ENCODE measurements at places on chromosomes 2 and 18. TPM values are rescaled to one million over a fixed set of nuclear protein-coding genes. Genes with fewer than 3 reads are reported as not detected.

DNA sequence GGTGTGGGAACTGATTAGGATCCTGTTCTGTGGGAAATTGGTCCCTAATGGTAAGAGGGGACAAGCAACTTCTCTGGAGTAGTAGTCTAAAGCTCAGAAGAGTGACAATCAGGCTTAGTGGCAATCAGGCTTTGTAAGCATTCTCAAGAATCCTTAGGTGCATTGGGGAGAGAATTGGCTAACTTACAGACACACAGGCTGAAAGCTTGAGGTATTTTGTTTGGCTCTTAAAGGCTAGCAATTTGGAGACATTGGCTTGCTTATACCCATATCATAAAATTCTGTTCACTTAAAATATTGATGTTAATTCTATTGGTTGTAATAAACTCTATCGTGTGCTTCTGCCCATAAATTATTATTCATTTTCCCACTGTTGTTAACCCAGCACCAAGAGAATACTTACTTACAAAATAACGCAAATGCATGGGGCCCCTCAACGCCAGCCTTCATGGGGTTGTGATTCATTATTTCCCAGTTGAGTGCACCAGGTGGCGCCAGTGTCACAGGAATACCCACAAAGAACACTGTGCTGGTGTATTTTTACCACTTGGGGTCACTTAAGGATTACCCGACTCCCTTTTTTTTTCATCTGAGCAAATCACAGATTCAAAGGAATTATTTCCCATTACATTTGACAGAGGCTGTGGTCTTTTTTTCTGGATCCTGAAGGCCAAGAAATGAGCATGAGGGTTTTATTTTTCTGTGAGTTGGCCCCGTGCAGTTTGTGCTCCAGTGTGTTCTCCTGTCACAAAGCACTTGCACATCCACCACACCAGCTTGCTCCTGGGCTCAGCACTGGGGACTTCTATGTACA lies 45.5 kb downstream of the DDX1 start:
- DNase-seq, result peak; percentile 28
- H3K27ac ChIP-seq, result no peak overlapping the region
- no peaks in the 10 kb centered on the region for H3K27me3 ChIP-seq
- no peak overlapping the region for H3K4me3 ChIP-seq
- H3K36me3 ChIP-seq, result no peaks in the 10 kb centered on the region

The SLC39A6 gene
- total RNA-seq, result 24.7 TPM

GRCh38 chr2:179140571-179140970 lies 90.6 kb upstream of the CCDC141 start:
- H3K36me3 ChIP-seq, result peaks cover 2% of the 10 kb centered on the region
- no peaks in the 10 kb centered on the region for H3K4me1 ChIP-seq
- no peak overlapping the region for H3K27ac ChIP-seq
- H3K27me3 ChIP-seq, result no peaks in the 10 kb centered on the region
- DNase-seq, result no peak

- H3K27ac ChIP-seq, result no peak overlapping the region
- H3K4me1 ChIP-seq, result no peaks in the 10 kb centered on the region
- no peak overlapping the region for H3K4me3 ChIP-seq
- no peaks in the 10 kb centered on the region for H3K27me3 ChIP-seq
Measured at GRCh38 chr2:55970500-55970899, 46.9 kb upstream of the EFEMP1 start.

DNA sequence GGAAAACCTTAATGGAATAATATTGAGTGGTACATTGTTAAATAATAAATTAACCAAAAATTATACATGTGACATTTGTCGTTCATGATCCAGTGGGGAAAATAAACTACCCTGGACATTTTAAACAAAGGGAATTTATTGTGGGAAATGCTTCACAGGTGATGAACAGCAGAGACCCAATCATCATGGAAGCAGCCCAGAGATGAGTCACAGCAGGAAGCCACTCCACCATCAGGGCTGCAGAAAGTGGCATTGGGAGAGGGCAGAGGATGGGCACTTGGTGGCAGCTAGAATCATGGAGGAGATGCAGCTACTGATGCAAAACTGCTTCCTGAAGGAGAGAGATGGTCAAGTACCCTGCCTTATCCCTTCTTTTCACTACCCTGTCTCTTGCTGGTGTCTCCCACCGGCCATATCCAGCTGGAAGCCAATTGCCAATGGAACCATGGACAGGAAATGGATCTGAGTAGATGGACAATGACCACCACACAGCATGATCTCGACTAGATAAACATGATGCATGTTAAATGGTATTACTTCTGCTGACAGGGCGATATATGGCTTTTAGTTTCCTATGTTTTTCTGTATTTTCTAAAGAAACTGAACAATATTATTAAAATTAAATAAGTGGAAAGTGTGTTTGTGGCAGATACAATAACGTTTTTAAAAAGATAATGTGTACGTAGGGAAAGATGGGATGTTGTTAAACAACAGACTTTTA lies 139.8 kb downstream of the RPIA start:
- H3K4me3 ChIP-seq, result no peak overlapping the region
- no peak overlapping the region for H3K27ac ChIP-seq
- DNase-seq, result no peak
- peaks cover 3% of the 10 kb centered on the region for H3K27me3 ChIP-seq

- no peaks in the 10 kb centered on the region for H3K4me1 ChIP-seq
- no peaks in the 10 kb centered on the region for H3K27me3 ChIP-seq
- no peak overlapping the region for H3K4me3 ChIP-seq
- no peak overlapping the region for H3K27ac ChIP-seq
- DNase-seq, result no peak
Measured at GRCh38 chr18:79902640-79903039, 48.8 kb downstream of the SLC66A2 start.

The C2orf15 gene
- not detected for total RNA-seq

DNA sequence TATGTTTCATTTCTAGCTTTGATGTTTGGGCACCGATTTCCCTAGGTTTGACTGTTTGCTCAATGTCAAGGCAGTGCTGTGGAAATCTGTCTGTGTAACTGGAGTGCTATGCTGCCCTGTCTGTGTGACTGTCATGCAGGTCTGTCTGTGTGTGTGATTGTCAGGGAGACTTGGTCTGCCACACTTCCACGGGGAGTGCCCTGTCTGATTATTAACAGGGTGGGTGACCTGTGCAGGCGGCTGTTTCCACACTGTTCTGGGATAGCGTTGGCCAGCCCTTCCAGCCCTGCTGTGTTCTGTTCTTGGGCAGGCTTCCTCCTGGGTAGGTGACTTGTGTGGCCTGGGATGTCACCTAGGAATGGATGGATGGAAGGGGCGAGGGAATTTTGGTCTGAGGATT lies 85.3 kb downstream of the FHOD3 start:
- H3K4me3 ChIP-seq, result no peak overlapping the region
- H3K4me1 ChIP-seq, result peaks cover 16% of the 10 kb centered on the region
- no peaks in the 10 kb centered on the region for H3K27me3 ChIP-seq
- H3K36me3 ChIP-seq, result no peaks in the 10 kb centered on the region

- peaks cover 72% of the 10 kb centered on the region for H3K4me1 ChIP-seq
- no peak overlapping the region for H3K4me3 ChIP-seq
- H3K27ac ChIP-seq, result peak overlapping the region; percentile 92
- H3K27me3 ChIP-seq, result no peaks in the 10 kb centered on the region
- H3K36me3 ChIP-seq, result no peaks in the 10 kb centered on the region
Measured at GRCh38 chr2:216879727-216880508, 20.1 kb upstream of the TNP1 start.

DNA sequence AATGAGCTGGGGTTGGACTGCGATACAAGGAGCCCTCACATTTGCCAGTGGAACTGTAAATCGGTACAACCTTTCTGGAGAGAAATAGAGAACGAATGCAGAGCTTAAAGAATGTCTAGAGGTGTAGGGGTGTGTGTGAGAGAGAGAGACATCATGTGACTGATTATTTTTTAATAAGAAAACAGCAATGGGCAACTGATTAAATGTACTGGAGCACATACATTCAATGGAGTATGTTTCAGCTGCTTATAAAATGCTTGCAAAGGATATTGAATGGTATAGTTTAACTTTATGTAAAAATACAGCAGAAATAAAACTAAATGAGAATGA lies 391 bp upstream of the TMEM17 start:
- H3K27ac ChIP-seq, result peak overlapping the region; percentile 85
- H3K4me3 ChIP-seq, result peak overlapping the region; percentile 73
- H3K4me1 ChIP-seq, result peaks cover 9% of the 10 kb centered on the region
- no peaks in the 10 kb centered on the region for H3K27me3 ChIP-seq
- no peak for DNase-seq

The AP1S3 gene
- total RNA-seq, result not detected

The ANKRD30B gene
- not detected for total RNA-seq

DNA sequence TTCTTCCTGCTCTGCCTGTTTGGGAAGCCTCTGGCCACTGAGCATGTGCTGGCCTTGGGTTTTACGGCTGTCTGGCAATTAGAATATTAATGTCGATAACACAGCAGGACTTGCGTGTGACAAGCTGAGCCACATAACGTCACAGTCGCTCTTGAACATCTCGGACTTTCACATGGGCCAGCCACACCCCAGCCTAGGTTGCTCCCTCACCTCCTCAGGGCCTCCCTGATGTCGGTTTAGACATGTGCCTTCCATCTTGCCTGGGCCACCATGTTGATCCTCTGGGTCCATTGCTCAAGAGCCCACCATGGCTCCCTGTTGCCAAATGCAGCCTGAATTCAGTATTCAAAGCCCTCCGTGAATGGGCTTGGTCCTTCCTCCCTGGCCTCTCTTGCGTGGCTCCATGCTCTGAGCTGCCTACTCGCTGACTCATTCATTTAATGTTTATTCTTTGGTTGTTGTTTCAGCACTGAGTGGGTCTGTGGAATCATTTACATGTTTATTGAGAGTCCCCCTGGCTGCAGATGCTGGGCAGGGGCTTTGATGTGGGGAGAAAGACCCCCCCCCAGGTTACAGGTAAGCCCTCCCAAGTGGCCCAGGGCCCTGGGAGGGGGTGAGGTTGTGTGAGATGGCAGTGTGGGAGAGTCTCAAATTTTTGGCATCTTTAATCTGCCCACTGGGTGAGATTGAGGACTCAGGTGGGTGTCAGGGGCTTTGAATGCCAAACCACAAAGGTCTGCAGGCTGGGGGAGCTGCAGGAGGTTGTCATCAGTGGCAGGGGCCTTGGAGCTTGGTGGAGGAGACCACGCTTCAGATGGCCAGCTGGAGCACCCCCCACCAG lies 62.0 kb downstream of the ODC1 start:
- no peak for DNase-seq
- H3K27me3 ChIP-seq, result no peaks in the 10 kb centered on the region
- H3K4me3 ChIP-seq, result no peak overlapping the region
- H3K36me3 ChIP-seq, result no peaks in the 10 kb centered on the region

- H3K27ac ChIP-seq, result no peak overlapping the region
- no peak overlapping the region for H3K4me3 ChIP-seq
- DNase-seq, result no peak
- peaks cover 13% of the 10 kb centered on the region for H3K4me1 ChIP-seq
- no peaks in the 10 kb centered on the region for H3K36me3 ChIP-seq
Measured at GRCh38 chr2:24824071-24824588, 30.9 kb downstream of the CENPO start.

DNA sequence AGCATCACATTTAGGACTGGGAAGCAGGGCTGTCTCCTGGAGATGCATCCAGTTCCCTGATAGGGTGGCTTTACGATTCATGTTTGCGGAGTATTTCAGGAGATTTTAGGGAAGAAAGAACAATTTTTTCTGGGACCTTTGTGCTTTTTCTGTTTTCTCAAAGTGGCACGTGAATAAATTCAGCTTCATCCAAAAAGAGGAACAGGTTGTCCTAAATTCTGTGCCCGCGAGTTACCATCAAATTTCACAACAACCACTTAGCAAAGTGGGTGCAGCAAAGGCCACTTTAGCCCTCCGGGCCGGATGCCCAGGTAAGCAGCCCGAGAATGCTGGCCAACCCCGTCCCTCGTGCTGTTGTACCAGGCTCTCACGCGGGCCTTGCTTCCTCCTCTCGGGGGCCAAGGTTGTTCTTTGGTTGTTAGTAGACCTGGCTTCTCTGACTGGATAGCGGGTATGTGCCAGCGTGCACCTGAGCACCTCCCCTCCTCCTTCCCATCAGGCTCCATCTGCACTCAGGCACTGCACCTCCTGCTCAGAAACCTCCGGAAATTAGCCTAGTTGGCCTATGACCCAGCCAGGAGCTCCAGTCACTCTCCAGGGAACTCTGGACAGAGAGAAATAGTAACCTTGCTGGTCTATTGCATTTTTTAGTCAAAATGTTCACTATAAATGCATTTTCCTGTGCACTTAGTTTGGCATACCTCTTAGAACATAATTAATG lies 83.0 kb downstream of the CMPK2 start:
- H3K4me3 ChIP-seq, result no peak overlapping the region
- no peak for DNase-seq
- no peaks in the 10 kb centered on the region for H3K27me3 ChIP-seq
- no peaks in the 10 kb centered on the region for H3K36me3 ChIP-seq

DNA sequence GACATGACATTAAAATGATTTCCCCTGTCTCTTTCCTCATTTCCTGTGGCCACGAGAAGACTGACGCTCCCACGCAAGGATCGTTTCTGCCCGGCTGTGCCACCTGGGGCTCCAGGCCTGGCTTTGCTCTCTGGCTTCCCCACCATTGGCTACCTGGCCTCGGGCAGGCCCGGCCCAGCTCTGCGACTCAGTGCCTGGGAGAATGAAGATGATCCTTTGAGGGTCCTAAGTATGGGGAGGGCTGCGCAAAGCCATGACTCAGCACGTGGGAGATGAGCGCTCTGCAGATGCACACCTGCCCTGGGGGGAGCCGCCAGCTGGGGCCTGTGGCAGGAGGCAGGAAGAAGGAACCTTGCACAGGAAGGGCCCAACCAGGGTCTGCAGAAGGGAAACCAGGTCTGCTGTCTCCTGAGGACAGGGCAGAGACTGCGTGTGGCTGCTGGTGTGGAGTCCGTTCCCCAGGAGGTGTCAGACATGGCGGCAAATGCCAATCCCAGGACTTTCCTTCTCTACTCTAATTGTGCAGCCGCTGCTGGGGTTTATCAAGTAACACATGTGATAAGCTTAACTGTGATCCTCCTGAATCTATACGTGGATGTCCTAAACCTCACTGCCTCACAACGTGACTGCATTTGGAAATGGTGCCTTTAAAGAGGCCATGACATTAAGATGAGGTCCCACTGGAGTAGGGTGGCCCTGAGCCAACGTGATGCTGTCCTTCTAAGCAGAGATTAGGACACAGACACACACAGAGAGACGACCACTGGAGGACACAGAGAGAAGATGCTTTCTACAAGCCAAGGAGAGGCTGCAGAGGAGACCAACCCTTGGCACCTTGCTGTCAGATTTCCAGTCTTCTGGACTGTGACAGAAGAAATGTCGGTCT lies 32.9 kb downstream of the MBP start:
- H3K27me3 ChIP-seq, result no peaks in the 10 kb centered on the region
- H3K4me3 ChIP-seq, result no peak overlapping the region
- H3K27ac ChIP-seq, result peak overlapping the region; percentile 86
- no peak for DNase-seq
- H3K36me3 ChIP-seq, result no peaks in the 10 kb centered on the region
- peaks cover 65% of the 10 kb centered on the region for H3K4me1 ChIP-seq

The UGT1A1 gene
- total RNA-seq, result 0.20 TPM

DNA sequence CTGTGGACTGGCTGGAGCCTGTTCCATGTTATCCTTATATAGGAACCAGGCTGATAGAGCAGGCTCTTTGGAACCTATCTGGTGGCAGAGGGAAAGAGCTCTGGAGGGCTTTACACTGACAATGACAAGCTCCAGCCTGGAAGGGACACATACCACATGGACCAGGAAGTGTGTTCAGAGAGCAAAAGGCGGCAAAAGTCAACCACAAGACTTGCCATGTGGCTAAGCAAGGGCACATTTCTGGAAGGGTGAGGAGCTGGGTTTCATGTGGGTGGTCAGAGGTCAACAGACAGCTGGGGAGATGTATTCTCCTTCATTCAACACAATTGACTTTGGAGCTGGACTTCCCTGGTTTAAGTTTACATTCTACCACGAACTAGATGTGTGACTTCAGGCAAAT lies 325.2 kb downstream of the DYSF start:
- H3K36me3 ChIP-seq, result no peaks in the 10 kb centered on the region
- no peak overlapping the region for H3K27ac ChIP-seq
- H3K27me3 ChIP-seq, result no peaks in the 10 kb centered on the region
- DNase-seq, result no peak

All from gastrocnemius medialis (tissue), 4 donors.